ENCODE measurements at places on chromosomes 7 and 10.

GRCh38 chr10:104300736-104301292 is 31.8 kb downstream of the GSTO2 start:
- DNase-seq: peak; percentile 83

GRCh38 chr7:77415476-77415822 is 700 bp downstream of the GSAP start:
- DNase-seq: no peak

DNA sequence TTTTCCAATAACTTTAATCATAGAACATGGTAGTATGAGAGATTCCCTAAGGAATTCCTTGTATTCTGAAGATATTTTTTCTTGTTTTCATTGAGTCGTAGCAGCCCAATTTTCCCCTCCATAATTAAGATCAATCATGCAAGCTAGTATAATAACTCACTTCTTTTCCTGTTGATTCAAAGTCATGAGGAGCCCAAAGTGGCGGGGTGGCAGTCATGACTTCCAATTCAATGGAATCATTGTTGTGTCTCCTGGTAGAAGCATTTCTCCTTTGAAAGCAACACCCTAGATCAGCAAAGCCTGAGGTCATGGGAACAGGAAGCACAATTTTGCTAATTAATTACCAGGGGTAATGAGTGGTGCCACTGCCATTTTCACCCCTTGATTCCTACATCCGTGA is 77.6 kb upstream of the MAGI2 start:
- DNase-seq: no peak

- DNase-seq: no peak
Measured at GRCh38 chr10:113431398-113432160, 121.3 kb upstream of the HABP2 start.

DNA sequence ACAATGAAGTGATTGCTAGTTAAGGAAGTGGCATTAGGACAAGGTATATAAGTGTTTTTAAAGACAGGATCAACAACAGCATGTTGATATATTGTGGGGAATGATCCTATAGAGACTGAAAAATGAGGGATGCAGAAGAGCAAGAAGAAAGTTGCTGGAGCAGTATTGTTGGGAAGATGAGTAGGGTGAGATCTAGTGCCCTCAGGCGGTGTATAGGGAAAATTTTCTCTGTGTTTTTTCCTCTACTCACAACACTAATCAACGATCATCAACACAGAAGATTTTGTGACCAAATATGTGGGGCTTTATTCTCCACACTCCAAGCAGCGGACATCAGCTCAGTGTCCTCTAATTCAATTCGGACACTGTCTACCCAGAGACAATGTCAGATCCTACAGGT is 9.6 kb upstream of the PTTG1IP2 start:
- DNase-seq: no peak

DNA sequence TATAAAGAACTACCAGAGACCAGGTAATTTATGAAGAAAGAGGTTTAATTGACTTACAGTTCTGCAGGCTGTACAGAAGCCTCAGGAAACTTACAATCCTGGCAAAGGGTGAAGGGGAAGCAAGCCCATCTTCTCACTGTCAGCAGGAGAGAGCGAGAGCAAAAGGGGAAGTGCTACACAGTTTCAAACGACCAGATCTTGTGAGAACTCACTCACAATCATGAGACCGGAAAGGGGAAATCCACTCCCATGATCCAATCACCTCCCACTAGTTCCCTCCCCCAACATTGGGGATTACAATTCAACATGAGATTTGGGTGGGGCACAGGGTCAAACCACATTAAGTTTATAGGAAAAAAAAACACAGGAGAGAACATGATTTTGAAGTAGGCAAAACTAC is 222.1 kb upstream of the SHH start:
- no peak for DNase-seq

GRCh38 chr10:62619413-62619738 is 185.1 kb upstream of the ADO start:
- DNase-seq: no peak

GRCh38 chr7:6433784-6434615 is 13.8 kb downstream of the DAGLB start:
- DNase-seq: no peak

- no peak for DNase-seq
Measured at GRCh38 chr10:6234371-6234770, 31.6 kb downstream of the PFKFB3 start.

- DNase-seq: no peak
Measured at GRCh38 chr7:64574540-64575099, 11.7 kb upstream of the ZNF680 start.

DNA sequence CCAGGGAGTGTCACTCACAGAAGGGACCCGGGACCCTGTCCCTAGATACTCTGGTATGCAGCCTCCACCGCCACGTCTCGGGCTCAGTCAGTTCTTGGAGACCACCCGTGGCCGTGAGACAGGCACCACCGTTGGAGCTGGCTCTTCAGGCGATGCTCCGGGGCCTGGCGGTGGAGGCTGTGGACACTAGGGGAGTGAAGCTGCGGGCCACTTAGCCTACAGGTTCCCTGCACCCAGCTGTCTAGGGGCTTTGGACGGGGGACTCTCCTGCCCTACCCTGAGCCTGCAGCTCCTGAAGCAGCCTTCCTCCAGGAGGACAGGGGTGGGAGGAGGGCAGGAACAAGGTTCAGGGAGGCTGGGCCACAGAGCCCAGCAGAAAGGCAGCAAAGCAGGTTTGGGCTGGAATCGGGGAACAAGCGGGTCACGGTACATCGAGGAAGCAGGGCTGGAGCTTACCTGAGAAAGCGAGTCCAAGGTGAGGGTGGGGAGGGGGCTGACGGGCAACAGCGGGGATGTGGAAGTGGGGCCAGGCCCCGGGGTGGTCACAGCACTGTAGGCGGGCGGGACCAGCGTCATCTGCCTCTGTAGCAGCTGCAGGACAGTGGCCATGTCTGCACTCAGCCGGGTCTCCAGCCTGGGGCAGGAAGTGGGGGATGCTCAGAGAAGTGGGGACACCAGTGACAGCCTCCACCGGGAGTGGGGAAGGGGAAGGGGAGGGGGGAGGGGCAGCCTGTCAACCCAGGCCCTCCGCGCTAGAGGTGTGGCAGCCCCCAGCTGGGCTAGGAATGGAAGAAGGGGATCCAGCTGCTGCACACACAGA is 31.5 kb downstream of the KCNH2 start:
- no peak for DNase-seq
